Astrocyte of the spinal cord (primary cell): ENCODE measurements at places on chromosomes 2 and 18.

- DNase-seq = peak; percentile 99
These were observed 187.5 kb downstream of the LTBP1 start for GRCh38 chr2:33134086-33134771.

DNA sequence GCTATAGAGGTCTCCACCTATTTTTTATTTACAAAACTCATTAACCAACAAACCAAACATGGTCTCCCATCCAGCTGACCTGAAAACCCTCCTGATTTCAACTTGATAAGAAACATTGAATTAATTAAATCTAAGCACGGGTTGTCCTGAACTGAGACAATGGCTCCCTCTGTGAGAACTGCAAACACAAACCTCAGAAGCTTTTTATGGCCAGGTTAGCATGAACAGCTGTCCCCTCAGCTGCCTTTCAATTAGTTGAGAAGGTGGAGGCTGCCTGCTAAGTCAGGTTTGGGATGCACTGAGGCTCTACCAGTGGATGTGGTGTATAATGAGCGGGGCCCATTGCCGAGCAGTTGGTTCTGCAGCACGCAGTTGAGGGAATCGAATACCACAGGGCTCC is 258.5 kb upstream of the DDX18 start:
- DNase-seq = no peak

- no peak for DNase-seq
These were observed 276.3 kb upstream of the ERBB4 start for GRCh38 chr2:212814941-212815340.

- no peak for DNase-seq
These were observed 121.8 kb downstream of the GLI2 start for GRCh38 chr2:120857422-120857821.

- no peak for DNase-seq
These were observed 4.0 kb downstream of the NOP58 start for GRCh38 chr2:202269585-202269984.

GRCh38 chr2:107108556-107108955 is 222.6 kb upstream of the ST6GAL2 start:
- no peak for DNase-seq

DNA sequence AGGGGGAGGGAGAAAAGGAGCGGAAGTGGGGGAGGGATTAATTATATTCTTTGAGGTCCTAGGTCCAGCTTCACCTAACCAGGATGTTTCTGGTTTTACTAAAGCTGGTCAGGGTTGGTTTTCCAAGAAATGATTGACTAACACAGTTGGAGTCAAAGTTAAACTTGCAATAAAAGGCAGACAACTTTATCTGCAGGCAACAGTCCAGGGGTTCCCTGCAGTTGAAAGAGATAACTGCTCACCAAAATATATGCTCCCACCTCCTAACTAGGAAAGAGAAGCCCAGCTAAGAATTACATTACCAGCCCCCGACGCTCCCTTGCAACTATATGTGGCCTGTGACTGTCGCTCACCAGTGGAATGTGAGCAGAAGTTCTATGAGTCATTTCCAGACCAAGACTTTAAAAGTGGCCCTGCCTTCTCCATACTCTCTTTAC is 140.0 kb upstream of the PKDCC start:
- no peak for DNase-seq

GRCh38 chr2:125516496-125517109 is 1139.4 kb upstream of the GYPC start:
- DNase-seq = no peak
